Stimulated activated CD4-positive, alpha-beta T cell treated with anti-CD3 and anti-CD28 coated beads, TNF-alpha, amount 100 ng/mL, for 48 hours (primary cell): ENCODE measurements at places on chromosomes 12 and 14.

DNA sequence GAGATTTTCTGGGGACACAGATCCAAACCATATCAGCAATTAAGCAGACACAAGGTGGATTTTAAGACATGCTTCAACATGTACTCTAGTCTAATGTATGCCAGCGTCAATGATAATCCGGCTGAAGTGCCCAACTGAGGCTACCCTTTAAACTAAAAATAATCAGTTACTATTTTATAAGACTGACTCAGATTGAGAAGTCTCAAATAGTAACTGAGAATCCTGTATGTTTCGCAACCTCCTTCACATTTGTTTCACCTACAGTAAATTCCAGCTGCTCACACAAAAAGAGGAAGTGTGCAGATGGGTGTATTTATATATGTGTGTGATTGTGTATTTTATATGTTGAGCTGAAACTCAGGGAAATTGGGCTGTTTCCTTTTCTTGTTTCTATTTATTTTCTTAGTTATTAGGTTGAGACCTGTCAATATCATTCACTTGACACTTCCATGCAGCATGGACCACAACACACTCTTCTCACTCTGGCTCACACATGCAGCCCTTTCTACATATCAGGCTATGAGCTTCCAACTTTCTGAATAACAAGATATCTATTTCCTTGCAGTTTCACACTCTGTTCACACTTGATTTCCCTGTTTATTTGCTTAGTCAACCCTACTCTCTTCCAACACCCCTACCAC is 1224.9 kb upstream of the TMEM132C start:
- no peak for DNase-seq

DNA sequence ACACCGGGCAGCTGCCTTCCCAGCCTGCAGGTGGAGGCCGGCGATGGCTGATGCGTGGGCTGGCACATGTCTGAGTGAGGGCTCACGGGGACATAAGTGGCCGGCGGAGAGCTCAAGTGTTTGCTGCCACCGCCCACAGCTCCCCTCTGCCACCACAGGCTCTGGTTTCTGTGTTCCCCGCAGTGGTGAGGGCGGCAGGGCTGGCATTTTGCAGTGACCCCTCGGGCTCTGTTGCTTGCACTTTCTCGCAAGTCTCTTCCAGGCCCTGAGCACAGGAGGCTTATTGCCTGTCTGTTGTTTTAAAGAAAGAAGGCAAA is 271.0 kb upstream of the RTL1 start:
- no peak for DNase-seq

DNA sequence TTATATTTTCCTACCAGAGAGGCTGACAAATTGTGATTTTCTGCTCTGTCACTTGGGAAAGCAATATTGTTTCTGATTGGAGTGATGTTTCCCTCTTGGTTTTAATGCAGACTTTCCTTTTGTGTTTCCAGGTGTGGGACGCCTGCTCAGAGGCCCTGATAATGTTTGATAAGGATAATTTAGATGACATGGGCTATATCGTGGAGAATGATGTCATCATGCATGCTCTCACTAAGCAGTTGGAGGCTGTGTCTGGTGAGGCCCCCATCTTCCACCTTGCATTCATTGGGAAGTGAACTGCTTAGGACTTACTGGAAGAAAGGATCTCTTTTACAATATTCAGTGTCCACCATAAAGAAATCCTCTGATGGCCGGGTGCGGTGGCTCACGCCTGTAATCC is 5.6 kb downstream of the COQ6 start:
- no peak for DNase-seq

GRCh38 chr12:52020539-52021336 is 14.0 kb downstream of the TAMALIN start:
- DNase-seq: peak; percentile 53

GRCh38 chr12:71474791-71475190 is 35.2 kb downstream of the LGR5 start:
- DNase-seq: no peak

- DNase-seq: no peak
Observed at GRCh38 chr14:24996930-24997725, 52.8 kb downstream of the STXBP6 start.

DNA sequence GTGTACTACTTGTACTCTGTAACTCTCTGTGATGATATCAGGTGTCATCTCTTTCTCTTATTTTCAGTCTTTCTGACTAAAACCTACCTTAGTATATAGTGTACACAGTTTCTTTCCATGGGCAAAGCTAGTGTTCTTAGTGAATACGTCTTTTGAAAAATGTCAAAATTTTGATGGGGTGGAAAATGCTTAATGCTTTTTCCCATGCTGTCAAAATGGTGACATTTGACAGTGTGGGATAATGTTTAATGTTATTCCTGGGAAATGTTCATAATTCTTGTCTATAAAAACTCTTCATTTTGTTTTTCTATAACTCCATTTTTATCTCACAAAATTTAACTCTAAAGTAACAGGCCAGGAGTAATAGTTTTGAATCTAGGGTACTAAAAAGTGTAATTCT is 742.7 kb upstream of the FOXG1 start:
- no peak for DNase-seq

DNA sequence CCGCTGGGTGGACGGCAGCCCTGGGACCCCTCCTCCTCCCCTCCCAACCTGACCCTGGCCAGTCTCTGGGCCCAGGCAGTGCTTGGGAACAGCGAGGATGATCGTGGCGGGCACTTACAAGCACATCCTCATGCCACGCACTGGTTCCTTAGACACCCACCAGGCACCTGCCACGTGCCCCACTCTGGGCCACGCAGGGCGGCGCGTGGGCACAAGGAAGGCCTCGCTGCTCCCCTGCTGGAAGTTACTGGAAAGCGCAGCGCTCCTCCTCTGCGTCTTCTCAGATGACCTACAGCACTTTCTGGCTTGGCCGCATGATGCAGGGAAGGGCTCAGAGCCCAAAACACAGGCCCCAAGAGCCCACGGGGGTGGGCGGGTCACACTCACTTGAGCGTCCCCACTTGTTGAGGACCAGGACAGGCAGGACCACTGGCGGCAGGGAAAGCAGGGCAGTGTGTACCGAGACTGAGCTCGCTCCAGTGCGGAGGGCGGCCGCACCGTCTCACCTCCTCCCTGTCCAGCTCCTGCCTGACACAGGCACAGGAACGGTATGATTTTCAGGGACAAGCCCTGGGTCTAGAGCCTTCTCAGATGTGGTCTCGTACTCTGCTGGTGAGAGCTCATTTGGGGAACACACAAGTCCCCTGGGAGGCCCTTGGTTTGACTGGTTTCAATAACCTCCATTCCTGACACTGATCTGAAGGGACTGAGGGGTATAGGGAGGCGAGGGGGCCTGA is 128.3 kb upstream of the EVL start:
- DNase-seq: no peak

GRCh38 chr12:86663716-86664115 is 407.5 kb upstream of the MGAT4C start:
- no peak for DNase-seq

DNA sequence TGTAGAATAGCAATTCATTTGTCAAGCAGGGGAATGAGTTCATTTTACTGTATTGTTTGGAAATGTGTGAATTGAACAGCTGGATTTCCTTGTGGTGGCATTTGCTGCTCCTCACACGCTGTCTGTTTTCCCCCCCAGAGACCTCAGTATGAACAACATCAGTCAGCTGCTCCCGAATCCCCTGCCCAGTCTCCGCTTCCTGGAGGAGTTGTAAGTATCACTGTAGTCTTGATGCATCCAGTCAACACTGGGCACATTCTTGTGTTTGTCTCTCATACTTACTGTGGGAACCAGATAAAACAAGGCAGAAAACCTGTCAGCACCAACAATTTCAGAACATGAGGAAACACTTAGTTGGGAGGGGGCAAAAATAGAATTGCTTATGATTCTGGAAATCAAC is 64.9 kb downstream of the LGR5 start:
- no peak for DNase-seq

DNA sequence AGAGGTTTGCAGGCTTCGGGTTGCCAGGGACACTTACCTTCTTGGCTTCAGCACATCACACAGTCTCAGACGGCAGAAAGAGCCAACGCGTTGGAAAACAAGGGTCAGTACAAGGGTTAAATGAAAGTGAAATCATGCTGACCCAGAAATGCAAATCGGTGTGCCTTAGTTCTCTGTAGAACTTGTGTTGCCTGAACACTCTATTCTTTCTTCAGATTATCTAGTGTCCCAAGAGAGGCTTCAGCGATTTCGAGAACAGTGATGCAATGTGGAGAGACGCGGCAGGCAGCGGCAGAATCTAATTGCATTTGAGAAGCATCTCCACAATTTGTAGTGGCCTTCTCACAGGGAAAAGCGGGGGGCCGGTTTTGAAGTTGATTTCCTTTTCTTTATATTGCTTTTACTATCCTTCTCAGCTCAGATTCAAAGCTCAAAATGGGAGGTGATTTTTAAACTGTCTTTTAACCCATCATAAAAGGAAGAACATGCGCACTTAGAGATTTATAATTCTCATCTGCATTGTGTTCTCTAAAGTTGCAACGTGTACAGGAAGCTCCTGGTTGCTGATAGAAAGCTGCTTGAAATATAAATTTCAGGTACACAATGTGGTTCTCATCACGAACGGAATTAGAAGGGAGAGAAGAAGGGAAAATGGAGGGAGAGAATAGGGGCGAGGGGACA is 67.8 kb upstream of the EGLN3 start:
- DNase-seq: no peak

DNA sequence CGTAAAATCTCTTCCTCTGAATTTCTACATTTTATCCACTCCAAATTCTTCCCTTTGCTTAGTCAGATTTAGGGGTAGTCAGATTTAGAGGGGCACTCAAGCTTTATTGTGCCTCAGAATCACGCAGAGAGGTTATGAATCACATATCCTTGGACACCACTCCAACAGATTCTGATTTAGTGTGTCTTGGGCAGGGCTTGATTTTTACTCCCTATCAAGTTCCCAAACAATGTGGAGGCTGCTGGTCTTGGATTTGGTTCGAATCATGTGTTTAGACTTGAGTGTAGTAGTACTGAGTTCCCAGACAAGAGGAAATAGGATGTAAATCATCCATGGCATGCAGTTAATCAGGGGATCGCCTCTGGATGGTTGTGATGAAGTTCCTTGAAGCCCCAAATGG is 298.1 kb upstream of the CLEC14A start:
- no peak for DNase-seq

GRCh38 chr14:99667045-99667444 is 17.1 kb upstream of the CYP46A1 start:
- no peak for DNase-seq

GRCh38 chr14:74239848-74240793 is 872 bp downstream of the VSX2 start:
- DNase-seq: no peak

- DNase-seq: no peak
Observed at GRCh38 chr12:124581307-124582107, 14.1 kb upstream of the NCOR2 start.

GRCh38 chr12:97017213-97017612 is 110.2 kb downstream of the NEDD1 start:
- DNase-seq: no peak

DNA sequence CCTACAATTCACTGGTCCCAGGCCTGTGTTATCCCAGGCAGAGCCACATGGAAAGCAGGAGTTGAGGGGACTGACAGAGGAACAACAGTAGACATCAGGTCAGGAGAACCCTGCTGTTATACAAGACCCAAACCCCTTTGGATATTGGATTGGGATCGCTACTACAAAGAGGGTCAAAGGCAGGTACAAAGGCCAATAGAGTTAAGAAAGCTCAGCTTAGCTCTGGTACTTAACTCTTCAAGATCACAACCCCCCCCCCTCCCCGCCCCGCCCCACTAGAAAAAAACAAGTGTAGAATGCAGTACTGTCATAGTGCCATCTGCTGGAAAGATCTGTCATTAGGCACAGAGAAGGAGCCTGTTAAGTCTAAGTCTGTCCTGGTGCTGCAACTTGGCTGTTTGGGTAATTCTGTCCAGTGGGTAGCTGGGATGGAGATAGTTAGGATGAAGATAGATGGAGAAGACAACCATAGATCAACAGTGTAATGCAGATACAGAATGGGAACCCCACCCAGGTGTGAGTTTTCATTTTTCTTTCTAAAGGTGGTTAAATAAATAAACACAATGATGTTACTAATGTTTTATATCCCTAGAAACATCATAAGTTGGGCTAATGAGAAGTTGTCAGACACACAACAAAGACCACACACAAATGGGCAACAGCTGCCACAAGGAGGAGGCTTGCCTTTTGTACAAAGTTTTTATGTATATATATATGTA is 17.2 kb downstream of the REM2 start:
- no peak for DNase-seq

GRCh38 chr14:76153919-76154318 is 2.2 kb downstream of the GPATCH2L start:
- no peak for DNase-seq

GRCh38 chr12:130157998-130158753 is 4.1 kb upstream of the FZD10 start:
- no peak for DNase-seq

DNA sequence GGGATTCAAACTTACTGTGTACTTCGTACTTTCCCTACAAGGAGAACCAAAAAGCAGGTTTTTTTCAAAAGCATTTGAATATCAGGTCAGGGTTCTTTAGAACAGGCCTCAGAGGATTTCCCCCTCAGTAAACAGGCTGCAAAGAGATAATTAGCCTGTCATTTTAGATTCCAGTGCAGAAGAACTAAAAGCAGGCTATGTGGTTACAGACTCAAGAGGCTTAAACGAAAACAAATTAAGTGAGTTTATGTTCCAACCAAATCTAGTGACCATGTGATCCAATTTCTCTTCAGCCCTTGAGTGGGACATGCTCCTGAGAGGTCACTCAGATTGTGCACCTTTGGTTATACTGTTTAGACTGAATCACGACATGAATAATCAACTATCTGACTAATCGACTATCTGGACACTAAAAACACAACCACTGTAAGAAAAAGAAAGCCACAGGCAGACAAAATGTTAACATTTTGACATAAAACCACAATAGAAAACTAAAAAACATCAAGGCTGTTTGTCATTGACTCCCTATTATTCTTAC is 4.5 kb downstream of the TMED8 start:
- DNase-seq: no peak

GRCh38 chr12:72605975-72606374 is 333.8 kb downstream of the TRHDE start:
- DNase-seq: no peak

DNA sequence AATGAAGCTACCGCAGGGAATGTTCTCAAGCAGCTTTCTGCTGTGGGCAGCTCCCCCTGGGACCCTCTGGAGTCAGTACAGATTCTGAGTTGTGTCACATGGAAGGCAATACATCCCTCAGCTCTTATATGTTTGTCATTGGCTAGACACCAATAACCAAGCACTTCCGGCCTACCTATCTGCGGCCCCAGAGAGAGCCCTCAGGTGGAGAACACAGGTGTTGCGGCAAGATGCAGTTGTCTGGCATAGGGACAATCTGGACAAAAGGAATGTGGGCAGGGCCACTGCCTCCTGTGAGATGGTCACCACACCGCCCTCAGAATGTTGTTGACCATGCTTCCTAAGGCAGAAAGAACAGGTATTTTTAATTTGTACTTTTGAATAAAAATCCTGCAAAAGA is 118.7 kb downstream of the BRMS1L start:
- no peak for DNase-seq
